NCI-H1930 (cell line): ENCODE measurements at places on chromosomes 5 and 9.

DNA sequence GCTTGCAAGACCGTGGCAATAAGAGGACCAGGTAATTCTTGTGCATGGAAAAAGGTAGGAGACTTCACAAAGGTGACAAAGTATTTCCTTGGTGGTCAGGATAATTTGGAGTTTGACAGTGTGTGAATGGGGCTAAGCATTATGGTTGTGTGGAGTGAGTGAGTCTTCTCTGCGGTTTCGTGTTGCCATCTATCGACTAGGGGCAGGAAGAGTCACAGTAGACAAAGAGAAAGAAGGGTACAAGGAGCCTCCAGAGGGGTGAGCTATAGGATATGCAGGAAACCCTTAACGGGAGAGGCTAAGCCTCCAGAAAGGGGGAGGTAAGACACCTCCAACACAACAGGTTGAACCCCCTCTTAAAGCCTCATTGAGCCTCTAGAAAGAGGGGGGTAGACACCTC, 64.0 kb upstream of the RANBP6 start:
- DNase-seq = no peak

DNA sequence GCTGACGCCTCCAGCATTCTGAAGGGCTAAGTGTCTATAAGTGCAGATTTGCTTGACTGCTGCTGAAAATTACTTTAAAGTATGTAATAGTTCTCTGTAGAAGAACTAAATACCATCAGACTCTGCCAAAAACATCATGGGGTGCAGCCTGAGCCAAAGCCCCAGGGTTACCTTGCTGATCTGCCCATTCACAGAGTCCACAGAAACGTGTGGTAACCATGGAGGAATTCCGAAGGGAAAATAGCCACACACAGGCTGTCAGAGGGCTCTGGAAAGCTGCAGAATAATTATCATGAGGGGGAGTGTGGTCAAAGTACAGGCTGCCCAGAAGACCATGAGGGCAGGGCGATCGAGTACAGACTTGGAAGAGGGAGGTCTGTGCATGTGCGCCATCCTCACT, 36.4 kb downstream of the RETREG1 start:
- no peak for DNase-seq

- no peak for DNase-seq
Observed at GRCh38 chr9:93098236-93098946, 2.4 kb downstream of the CARD19 start.

DNA sequence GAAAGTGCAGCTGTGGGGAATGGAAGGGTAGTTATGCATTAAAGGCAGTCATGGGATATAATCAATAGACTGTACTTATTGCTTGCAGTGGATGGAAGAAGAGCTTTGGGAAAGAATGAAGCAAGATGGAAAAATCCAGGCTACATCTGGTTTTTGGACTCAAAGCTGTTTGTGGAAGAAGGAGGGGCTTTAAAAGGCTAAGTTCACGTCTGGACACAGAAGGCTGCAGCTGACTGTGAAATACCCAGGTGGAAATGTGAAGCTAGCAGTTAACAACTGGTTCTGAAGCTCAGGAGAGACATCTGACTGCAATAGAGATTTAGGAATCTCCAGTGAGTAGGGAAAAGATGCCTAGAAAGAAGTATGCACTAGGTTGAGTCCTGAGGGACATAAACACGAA, 43.2 kb upstream of the TIMD4 start:
- DNase-seq = no peak

- DNase-seq = no peak
Observed at GRCh38 chr9:131733541-131734061, 6.3 kb downstream of the RAPGEF1 start.

- DNase-seq = no peak
Observed at GRCh38 chr9:115133649-115134048, 15.7 kb upstream of the TNC start.

DNA sequence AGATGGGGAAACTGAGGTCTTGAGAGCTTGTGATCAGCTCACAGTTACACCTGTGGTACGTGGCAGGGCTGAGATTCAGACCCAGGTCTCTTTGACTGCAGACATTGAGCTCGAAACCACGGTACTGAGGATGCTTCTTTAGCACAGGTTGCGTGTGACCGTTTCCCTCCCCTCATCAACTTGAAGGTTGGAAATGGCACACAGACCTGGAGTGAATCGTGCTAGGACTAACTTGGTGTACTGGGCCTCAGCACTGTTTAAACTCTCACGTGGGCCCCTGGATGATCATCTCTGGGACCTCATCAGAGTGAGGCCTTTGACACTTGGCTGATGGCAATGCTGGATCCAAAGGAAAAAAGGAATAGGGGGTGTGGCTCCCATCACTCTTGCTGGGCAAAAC, 106.0 kb downstream of the MVB12B start:
- no peak for DNase-seq

DNA sequence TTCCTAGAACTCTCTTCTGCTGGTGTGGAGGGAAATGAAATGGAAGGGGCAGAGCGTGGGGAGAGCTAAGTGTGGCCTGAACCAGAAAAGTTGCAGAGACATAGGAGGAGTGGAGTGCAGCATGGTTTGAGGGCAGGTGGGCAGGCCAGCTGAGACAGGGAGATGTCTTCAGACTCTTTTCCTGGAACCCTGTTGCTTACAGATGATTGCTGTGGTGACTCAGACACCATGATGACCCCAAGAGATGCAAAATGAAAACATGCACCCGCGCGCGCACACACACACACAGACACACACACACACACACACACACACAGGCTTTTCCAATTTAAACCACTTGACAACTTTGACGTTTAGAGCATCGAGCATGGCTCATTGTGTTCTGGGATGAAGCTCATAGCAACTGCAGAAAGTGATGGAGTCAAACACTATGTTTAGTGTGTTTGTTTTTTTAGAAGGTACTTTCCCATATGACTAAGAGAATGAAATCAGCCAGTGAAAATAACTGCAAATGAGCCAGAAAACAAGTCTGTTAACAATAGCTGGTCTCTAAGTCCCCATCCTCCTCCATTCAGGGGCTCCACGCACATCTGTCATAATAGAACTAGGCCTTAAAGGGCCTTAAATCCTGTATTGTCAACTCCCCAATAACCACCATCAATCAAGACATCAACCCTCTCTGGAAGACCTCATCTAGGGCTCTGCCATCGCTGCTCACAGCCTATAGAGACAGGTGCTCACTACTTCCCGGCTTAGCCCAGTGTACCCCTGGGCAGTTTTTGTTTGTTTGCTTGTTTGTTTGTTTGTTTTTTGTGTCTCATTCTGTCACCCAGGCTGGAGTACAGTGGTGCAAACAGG, 9.6 kb downstream of the TMOD1 start:
- DNase-seq = no peak

- no peak for DNase-seq
Observed at GRCh38 chr5:126931963-126932660, 98.2 kb downstream of the MARCHF3 start.

GRCh38 chr5:41547991-41548390, 37.6 kb upstream of the PLCXD3 start:
- no peak for DNase-seq

DNA sequence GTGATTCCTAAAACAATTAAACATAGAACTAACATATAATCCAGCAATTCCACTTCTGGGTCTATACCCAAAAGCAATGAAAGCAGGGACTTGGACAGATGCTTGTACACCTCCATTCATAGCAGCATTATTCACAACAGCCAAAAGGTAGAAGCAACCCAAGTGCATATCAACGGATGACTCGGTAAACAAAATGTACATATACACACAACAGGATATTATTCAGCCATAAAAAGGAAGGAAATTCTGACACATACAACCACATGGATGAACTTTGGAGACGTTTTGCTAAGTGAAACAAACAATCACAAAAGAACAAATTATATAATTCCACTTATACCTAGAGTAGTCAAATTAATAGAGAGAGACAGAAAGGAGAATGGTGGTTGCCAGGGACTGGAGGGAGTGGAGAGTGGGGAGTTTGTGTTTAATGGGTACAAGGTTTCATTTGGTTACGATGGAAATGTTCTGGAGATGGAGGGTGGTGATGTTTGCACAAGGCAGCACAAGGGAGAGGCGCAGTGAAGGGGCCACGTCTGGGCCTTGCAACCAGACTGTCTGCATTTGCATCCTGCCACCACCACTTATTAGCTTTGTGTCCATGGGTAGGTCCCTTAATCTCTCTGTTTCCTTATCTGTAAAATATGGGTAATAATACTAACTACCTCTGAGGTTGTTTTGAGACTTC, 36.3 kb upstream of the RLN1 start:
- DNase-seq = no peak

DNA sequence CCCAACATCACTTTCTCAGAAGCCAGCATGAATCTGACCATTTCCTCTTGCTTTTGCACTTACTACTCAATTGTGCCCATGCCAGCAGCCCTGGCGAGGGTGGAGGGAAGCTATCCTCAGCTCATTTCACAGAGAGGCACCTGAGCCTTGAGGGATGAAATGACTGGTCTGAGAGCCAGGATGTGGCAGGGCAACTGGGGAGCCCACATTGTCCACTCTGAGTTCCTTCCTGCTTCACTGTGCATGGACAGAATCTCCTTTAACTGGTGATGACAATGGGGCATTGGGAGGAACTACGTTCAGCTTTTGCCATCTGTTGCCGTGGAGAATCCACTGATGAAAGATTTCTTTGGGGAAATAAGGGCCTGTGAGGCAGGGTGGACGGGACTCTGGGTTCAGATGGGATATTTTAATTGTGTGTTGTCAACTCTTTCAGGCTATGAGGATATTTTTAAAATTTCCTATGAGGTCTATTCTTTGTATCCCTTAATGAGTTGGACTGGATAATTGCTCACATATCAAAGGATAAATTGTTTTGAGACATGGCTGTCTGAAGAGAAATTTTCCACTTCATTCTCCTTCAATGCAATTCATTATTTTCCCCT, 78.3 kb downstream of the TNC start:
- no peak for DNase-seq

- DNase-seq = no peak
Observed at GRCh38 chr5:139810341-139811273, 15.0 kb downstream of the PSD2 start.

DNA sequence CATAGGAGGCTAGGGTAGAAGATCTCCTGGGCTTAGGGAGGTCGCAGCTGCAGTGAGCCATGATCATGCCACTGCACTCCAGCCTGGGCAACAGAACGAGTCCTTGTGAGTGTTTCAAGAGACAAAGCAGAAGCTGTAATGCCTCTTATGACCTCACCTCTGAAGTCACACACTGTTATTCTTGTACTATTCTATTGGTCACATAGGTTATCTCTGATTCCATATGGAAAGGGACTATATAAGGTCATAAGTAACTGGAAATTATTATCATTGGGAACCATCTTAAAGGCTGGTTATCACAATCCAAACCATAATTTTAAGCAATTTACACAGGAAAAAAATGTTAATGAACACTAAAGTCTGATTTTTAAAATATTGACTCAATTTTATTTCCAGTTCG, 17.9 kb upstream of the AFF4 start:
- DNase-seq = no peak

GRCh38 chr5:554284-554988, 30.2 kb upstream of the SLC9A3 start:
- no peak for DNase-seq

- DNase-seq = no peak
Observed at GRCh38 chr5:126208691-126209090, 214.5 kb upstream of the GRAMD2B start.

DNA sequence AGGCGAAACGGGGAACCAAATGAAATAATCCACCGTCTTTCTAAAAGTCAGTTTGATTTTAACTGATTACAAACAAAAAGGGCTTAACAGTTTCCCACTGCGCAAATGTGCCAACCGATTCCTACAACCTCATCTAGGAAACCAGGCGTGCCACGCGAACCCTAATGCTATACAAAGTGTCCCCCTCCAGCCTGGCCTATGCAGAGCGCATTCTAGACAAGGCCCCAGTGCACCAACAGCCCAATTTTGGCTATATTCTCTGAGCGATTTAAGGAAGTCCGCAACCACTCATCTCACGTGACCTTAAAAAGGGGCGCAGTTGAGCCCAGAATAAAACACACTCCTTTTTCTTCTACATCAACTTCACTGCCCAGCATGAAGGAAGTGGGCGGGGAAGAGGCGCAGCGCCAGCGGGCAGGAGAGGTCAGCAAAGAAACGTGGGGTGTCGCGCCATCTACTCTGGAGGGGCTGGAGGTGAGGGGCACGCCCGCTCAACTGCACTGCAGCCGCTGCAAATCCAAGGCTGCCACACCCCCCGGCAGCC, 779 bp downstream of the FAM13B start:
- DNase-seq = no peak

DNA sequence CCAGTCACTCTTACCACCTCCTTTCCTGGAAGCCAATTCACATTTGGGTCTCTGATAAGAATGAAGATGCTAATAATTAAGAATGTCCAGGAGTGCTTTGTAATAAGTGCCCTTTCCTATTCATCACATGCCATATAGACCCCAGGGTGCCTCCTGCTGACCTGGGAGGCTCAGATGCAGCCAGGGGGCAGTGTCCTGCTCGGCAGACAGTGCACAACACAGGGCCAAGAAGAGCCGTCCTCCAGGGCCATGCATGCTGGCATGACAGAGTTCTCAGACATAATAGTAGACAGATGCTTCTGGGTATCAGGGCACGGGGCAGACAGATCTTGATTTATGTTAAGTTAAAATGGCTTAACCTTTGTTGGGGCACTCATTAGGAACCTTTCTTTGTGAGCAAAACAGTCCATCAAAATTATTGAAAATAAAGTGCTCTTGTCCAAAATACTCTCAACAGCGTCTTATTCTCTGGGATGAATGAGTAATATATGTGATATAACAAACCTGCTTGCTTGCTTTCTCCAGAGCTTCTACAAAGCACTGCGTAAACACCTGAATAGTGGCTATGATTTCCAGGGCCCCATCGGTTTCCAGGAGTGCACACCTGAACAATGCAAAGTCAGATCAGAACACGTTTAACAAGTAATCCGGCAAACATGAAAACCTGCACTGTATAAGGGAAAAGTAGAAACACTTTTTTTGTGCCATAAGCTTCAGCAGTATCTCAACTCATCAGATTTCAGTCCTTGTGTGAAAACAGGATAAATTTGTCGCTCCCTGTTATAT, 192.7 kb downstream of the FANCC start:
- DNase-seq = no peak

GRCh38 chr9:76766126-76766525, 1.9 kb downstream of the PCA3 start:
- DNase-seq = no peak

GRCh38 chr5:163079618-163080017, 357.8 kb upstream of the CCNG1 start:
- no peak for DNase-seq

DNA sequence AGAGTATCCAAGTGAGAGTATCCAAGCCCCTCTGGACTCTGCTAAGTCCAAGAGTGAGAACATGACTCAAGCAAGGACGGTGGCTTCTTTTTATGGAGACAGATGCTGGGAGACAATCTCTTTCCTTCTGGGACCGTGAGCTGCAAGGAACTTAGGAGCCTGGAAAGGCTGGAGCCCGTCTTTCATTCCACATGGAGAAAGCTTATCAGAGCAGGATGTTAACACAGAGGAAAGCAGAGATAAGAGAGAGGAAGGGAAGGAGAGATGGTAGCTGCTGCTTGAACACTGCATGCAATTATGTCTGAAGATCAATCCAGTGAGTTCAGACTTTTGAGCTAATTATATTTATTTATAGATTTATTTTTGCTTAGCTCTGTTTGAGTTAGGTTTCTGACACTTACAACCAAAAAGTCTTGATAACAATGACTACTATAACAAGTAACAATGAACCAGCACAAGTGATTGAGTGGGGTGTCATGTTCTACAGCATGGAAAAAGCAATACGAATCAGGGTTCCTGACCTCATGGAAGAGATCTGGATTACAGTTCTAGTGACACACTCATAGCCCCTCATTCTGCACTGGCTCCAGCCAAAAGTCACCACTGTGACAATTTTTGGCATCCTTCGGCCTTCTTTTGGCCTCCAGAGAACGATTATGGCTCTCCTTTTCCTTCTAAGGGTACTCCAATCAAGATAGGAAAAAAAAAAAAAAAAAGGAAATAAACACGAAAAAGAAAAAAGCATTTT, 71.5 kb downstream of the PRLR start:
- no peak for DNase-seq
